CD8-positive, alpha-beta T cell (primary cell): ENCODE measurements at places on chromosomes 3 and 15.

DNA sequence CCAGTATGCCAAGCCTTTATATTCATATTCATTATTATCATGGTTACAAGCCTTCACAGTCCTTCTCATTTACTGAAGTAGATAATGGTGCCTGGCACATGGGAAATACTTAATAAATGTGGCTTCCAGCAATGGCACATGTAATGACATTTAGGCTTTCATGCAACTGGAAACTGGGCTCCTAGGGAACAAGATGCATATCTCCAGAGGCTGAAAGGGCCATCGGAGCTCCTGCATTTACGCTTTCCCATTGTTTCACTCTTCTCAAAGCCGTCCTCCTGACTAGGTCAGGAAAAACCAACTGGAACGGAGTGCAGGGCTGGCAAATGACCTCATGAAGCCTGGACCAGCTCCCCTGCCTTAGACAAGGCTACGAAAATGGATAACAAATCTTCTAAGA is 474.9 kb downstream of the MAGI1 start:
- no peak for DNase-seq

DNA sequence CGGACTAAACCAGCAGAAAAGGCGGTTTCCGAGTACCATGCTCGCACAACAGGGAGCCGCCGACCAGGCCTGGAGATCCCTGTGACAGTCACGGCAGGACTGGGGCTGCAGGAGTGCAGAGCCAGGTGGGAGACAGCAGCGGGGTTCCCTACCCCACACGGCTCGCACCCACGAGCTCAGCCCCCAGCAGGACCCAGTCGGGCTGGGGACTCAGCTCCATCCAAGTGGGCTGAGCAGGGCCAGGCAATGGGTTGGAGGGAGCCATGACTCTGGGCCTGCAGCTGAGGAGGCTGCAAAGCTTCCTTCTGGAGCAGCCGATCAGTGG is 15.8 kb downstream of the XXYLT1 start:
- no peak for DNase-seq

DNA sequence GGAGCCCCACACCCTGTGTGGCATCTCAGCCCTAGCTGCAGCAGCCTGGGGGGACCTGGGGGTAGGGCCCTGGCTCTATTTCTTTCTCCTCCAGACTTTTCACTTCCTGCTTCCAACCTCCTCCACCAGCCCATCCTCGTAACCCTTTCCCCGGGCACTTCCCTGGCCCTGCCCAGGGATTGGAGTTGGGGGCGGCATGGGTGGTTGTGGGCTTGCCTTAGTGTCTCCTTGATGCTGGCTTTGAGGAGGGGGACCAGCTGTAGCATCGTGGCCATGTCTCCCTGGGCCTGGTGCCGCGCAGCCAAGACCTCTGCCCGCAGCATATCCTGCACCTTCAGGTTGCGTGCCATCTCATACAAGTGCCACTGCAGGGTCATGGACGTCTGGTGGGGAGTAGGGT is 28.1 kb downstream of the CYP11A1 start:
- DNase-seq: no peak

DNA sequence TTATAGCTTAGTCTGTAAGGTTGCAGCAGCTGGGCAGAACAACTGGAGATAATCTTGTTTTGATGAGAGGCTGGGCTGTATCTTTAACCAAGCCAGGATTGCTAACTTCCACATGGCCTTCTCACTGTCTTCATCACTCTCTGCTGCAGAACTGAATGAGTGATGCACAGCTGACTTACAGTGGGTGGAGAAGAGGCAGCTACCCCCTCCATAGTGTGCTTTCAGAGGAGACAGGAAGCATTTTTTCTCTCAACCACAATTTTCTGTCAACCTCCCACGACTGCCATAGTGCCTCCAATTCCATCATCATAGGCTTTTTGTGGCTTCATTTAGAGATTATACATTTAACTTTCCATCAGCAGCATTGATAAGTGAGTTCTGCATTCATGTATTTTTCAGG is 168.2 kb downstream of the CLSTN2 start:
- no peak for DNase-seq

DNA sequence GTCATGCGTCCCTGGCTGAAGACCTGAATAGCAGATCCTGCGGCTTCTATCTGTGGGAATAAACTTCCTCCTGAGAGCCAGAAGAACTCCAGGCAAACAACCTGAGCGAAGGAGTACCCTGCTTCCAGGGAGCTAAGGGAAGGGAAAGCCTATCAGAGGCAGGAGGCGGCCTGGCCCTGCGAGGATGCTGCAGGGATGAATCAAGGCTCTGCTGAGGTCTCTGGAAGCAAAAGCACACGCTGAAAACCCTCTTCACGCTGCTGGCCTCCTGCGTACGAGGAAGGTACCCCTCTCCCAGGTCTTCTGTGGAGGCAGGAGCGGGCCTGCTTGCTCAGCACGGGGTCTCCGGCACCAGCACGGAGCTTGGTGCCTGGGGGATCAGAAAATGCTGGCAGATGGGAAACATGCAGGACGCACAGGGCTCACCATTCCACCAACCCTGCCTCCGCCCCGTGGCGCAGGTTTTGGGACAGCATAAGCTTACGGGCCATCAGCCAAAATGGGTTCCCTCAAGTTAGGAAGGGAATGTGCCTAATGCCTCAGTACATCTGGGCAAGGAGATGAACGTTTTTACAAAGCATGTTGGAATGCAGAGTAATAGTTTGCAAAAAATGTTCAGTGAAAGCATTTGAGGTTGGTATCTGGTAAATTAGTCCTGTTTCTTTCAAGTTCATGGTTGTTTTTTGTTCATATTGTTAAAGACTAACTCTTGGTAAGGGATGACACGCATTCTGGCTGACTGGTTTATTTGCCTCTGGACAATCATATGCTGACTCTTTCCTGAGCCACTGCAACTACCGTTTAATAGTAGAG is 72.3 kb downstream of the CHSY1 start:
- no peak for DNase-seq
